SJSA1 (cell line): ENCODE measurements at places on chromosomes 3 and 15. TPM values are rescaled to one million over a fixed set of nuclear protein-coding genes. Genes with fewer than 3 reads are reported as not detected.

The NR1I2 gene
- total RNA-seq: 0.08 TPM in 1 of 2 replicates, not detected in the other

- no peak for DNase-seq
Measured at GRCh38 chr3:59436164-59436958, 386.5 kb upstream of the CFAP20DC start.

The SLC15A2 gene
- not detected in 2 replicates for total RNA-seq

GRCh38 chr3:71302604-71303003, 280.9 kb downstream of the FOXP1 start:
- DNase-seq: no peak

DNA sequence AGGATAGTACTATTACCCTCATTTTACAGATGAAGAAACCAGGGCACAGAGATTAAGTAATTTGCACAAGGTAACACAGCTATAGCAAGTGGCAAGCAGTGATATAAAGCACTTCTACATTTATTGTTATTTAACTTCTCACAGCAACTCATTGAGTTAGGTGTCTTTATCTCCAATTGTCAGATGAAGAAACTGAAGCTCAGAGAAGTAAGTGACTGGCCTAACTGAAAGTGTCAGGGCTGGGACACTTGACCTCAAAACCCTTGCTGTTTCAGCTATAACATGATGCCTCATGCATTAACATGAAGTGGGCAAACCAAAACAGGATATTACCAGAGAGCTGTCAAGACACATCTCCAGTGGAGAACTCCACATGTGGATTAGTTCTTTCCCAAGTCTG, 65.8 kb upstream of the LEKR1 start:
- DNase-seq: no peak
